ENCODE measurements at places on chromosomes 6 and 20.

DNA sequence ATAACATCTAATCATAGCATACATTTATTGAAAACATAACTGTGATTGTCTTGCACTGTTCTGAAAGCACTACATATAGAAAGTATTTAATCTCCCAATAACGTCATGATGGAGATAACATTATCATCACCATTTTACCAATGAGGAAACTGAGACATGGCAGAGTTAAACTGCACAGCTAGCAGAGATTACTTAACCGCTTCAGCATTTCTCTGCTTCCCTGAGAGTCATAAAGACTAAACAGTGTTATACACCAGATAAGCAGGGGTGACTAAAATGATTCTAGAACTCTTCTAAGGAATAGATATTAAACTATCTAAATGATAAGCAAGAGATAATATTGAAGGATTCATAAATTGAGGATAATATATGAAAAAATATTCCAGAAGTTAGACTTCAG is 183.2 kb upstream of the BMP5 start:
- no peak for DNase-seq

DNA sequence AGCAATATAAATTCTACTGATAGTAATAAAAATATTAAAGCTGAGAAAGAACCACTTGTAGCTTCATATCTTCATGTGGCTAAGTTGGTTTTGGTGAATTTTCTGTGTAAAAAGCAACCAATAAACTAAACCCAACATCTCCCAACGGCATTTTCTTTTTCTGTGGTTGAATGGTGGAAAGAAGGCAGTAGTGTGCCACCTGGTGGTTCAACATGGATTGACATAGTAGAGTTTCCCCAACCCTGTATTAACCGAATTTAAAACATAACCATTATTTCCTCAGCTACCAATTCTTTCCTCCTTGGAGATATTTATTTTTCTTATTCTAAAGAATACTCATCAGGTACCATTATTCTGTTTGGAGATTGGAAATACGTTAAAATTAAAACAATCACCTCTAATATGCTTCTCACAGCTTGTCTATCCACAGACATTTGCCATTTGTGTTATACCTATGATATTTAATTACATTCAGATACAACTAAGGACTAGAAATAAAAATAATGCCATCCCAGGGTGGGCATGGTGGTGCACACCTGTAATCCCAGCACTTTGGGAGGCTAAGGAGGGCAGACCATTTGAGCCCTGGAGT is 117.1 kb upstream of the EEF1E1 start:
- DNase-seq: peak; percentile 51

GRCh38 chr6:12440981-12441380 is 150.8 kb downstream of the EDN1 start:
- no peak for DNase-seq

- DNase-seq: peak; percentile 40
Observed at GRCh38 chr20:3932681-3933080, 43.5 kb downstream of the PANK2 start.

DNA sequence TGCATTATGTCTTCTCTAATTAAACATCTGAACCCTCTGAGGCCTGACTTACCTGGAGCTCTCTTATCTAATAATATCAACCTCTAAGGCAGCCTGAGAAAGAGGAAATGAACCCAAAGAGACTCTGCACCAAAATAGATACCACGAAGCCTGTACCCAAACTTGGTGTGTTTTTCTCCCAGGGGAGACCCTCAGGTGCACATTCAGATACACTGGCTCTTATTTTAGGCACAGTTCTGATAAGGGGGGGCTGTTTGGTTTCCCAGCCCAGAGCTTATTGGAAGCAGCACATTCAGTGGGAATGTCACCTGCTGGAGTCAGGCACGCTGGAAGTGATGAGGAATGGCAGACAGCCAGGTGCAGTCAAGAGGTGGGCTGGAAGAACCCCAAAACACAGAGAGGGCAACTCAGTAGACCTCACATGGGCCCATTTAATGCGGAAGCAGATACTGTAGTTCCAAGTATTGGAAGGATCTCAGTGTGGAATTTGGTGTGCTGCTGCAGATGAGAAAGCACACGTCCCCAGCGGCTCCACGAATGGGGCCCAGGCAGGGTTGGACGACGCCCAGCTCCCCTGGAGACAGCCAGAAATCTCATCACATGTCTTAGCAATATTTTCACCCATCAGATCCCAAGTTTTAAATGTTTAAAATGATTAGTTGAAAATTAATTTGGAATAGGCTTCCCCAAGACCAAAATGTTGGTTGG is 9.7 kb upstream of the CCR6 start:
- DNase-seq: no peak

- DNase-seq: no peak
Observed at GRCh38 chr6:99002831-99003230, 55.1 kb upstream of the FBXL4 start.

GRCh38 chr6:146886587-146887446 is 288.0 kb downstream of the ADGB start:
- no peak for DNase-seq

- no peak for DNase-seq
Observed at GRCh38 chr20:22808628-22809027, 224.3 kb upstream of the FOXA2 start.

GRCh38 chr6:111242452-111242851 is 155.1 kb downstream of the SLC16A10 start:
- DNase-seq: no peak

- DNase-seq: peak; percentile 92
Observed at GRCh38 chr6:90413867-90414266, 117.2 kb upstream of the BACH2 start.

DNA sequence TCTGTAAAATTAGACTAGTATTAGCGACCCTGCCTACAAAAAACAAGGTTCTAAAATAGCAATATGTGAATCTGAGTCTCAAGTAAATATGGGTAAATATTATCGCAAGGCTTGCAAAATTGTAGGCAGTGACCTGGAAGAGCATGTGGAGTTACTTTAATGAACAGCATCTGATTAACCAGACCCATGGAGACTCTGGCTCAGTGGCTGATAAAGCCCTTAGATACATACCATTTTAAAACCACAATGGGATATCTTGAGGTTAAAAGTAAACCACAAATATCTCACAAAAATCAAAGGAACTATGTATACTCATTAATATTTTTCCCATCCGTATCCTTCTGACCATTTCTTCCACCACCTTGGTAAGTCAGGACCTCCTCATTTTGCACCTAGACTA is 187.0 kb downstream of the MTFR2 start:
- DNase-seq: no peak

DNA sequence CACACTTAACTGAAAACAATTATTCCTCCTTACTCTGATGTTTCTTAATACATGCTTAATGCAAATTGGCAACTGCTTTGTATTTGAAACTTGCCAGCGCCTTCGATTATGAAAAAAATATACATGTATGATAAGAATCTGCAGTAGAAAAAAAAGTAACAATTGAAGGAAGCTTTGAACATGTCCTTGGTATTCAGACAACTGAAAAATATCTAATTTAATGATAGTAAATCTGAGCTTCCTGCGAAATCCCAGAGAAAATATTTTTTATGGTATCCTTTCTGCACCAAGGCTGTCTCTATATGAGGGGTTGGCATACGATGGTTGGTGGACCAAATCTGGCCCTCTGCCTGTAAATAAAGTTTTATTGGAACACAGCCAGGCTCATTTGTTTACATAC is 186.2 kb downstream of the HDGFL1 start:
- DNase-seq: no peak

- no peak for DNase-seq
Observed at GRCh38 chr20:61777773-61778494, 287.7 kb downstream of the TAF4 start.

DNA sequence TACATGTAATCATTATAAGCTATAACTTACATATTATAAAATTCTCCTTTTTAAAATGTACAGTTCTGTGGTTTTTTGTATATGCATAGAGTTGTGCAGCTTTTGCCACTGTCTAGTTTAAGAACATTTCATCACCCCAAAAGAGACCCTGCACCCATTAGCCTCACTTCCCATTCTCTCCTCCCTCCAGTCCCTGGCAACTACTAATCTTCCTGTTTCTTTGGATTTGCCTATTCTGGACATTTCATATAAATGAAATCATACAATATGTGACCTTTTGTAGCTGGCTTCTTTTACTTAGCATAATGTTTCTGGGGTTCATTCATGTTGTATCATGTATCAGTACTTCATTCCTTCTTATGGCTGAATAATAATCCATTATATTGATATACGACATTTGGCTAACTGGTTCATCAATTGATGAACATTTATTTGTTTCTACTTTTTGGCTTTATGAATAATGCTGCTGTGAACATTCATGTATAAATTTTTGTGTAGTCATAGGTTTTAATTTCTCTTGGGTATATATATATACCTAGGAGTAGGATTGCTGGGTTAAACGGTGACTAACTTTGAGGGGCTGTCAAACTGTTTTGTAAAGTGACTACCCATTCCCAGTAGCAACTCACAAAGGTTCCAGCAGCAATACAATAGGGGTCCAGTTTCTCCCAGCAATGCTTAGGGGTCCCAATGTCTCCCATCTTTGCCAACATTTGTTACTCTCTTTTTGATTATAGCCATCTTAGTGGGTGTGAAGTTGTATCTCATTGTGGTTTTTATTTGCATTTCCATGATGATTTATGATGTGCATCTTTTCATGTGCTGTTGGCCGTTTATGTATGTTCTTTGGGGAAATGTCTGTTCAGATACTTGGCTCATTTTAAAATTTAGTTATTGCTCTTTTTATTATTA is 10.7 kb downstream of the PTPRA start:
- no peak for DNase-seq

GRCh38 chr6:111381728-111382127 is 101.3 kb downstream of the REV3L start:
- DNase-seq: no peak

GRCh38 chr6:159913375-159913774 is 22.6 kb downstream of the MAS1 start:
- DNase-seq: no peak

DNA sequence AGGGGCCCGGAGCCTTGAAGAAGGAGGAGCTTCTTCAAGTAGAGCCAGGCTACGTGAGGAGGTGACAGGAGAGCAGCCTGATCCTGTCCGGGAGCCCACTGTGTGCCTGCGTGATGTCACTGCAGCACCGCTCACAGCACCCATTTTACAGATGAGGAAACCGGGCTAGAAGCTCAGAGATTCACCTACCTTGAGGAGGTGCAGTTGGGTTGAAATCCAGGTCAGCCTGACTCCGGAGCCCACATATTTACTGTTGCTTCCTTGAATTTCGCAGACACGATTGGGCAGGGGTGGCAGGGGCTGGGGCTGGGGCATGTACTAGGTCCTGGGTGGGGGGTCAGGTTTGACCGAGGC is 12.5 kb downstream of the VSTM2L start:
- DNase-seq: no peak

DNA sequence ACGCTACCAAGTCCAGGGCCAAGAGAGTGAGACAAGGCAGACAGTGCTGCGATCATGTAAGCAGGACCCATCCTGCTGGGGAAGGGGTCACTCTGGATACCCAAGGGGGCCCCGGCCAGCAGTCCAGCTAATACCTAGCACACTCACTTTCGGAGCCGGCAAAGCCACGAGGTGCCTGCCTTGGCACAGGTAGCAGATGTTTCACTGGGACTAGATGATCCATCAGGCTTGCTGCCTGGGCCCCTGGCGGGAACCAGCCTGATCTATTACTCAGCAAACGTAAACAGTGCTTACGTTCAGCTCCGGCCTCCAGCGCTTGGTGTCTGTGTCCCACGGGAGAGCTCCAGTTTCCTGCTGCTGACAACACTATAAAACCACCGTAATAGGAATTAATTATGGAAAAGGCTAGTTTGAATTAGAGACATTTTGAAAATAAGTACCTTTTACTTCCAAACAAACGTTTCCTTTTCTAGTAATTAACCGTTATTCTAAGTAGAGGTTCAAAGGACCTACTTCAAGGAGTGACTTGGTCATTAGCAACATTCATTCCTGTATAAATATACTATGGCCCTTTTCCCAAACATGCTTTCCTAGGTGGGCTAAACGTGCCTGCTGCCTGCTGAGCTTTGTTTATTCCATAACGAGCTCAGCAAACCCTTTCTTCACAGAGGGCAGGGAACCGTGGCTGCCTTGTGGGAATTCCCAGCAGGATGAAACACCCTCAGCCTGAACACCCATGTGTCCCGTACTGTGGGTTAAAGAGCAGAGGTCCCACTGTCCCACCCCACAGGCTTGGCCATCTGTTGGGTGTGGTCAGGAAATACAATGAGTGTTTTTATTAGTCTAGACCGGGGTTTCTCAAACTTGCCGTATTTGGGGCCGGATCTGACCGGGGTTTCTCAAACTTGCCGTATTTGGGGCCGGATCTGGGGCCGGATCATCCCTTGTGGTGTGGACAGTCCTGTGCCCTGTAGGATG is 18.4 kb downstream of the SLC22A23 start:
- no peak for DNase-seq

DNA sequence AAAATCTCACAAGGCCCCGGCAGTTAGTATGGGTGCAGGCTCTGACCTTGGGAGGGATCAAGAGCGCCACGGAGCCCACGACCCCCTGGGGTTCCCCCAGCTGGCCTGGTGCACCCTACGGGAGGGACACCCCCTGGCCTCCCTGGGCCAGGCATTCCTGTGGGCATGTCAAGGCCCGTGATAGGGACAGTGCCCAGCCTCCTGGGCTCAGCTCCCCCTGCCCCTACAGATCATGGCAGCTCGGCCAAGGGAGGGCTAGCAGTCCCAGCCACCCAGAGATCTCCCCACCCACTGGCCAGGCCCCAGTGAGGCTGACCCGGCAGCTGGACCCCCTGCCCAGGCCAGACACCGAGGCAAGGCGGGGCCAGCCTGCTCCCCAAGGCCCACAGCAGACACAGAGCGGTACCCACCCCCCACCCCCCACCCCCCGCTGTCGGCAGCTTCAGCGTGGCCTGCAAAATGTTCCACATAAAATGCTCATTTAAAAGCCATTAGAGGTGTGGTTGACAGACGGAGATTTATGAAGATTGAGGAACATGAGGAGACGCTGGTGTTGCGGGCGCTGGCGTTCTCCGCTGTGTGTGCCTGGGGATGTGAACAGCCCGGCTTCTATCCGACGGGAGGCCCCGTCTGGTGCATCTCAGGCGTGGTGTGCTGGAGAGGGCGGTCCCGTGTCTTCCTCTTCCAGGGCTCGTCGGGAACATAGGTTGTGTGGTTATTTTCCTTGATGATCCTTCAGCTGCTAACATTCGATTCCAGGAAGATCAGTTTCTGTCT is 188.5 kb downstream of the TAF4 start:
- no peak for DNase-seq

- DNase-seq: no peak
Observed at GRCh38 chr20:17663486-17663885, 18.6 kb downstream of the RRBP1 start.

DNA sequence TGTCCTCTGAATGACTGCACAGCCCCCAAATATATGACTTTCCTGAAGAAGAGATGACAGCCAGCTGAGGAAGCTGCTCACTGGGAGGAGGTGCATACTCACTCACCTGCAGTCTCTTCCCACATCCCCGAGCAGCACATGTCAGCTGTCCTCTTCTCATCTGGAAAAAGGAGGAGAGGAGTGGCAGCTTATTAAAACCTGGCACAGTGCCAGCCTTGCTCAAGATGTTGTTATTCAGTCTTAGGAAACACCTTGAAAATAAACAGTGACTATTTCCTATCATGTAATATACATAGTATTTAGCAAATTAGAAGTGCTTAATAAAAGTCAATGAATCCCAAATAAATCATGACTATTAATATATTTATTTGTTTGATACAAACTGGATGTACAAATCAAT is 232.9 kb downstream of the EPM2A start:
- DNase-seq: no peak

- no peak for DNase-seq
Observed at GRCh38 chr6:152695372-152696045, 2.2 kb upstream of the MYCT1 start.
